GM23338 (cell line): ENCODE measurements at places on chromosomes 12 and 14. TPM values are rescaled to one million over a fixed set of nuclear protein-coding genes. Genes with fewer than 3 reads are reported as not detected.

GLT1D1 gene
- 4.4 and 5.9 TPM in 2 replicates for total RNA-seq

TARBP2 gene
- 55.7 and 83.4 TPM in 2 replicates for total RNA-seq

P2RX2 gene
- 1.7 and 3.0 TPM in 2 replicates for total RNA-seq

ASPG gene
- 1.4 and 6.2 TPM in 2 replicates for total RNA-seq

IL22 gene
- not detected in 2 replicates for total RNA-seq

GOLT1B gene
- total RNA-seq = 39.8 and 41.7 TPM in 2 replicates

MANSC4 gene
- not detected in 2 replicates for total RNA-seq

OTX2 gene
- 21.2 and 23.9 TPM in 2 replicates for total RNA-seq

INSM2 gene
- total RNA-seq = not detected in 2 replicates

ATF7 gene
- 13.2 and 13.9 TPM in 2 replicates for total RNA-seq

IRAK3 gene
- total RNA-seq = 1.6 and 1.8 TPM in 2 replicates

SIX6 gene
- not detected in 2 replicates for total RNA-seq

KCNJ8 gene
- total RNA-seq = 0.87 and 2.3 TPM in 2 replicates

RPGRIP1 gene
- 0.93 and 1.6 TPM in 2 replicates for total RNA-seq

KRT73 gene
- total RNA-seq = not detected in 2 replicates

TPI1 gene
- 731 and 822 TPM in 2 replicates for total RNA-seq

DNA sequence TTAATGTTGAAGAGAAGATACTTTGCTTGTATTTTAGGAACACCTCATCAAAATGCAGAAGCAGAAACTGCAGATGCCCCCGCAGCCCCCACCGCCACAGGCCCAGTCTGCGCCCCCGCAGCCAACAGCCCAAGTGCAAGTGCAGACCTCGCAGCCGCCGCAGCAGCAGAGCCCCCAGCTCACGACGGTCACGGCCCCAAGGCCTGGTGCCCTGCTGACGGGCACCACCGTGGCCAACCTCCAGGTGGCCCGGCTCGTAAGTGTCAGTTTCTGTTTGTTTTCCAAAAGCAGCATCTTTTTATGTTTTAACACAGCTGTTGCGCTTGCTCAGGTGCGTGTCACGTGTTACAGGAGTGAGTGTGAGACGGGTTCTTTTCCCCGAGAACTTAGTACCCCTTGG, 79.5 kb downstream of the DDX51 start:
- DNase-seq = no peak

- DNase-seq = no peak
Measured at GRCh38 chr14:99157246-99157645, 114.8 kb downstream of the BCL11B start.

- peak; percentile 53 for DNase-seq
Measured at GRCh38 chr12:57216921-57217879, 606 bp downstream of the NXPH4 start.

DNA sequence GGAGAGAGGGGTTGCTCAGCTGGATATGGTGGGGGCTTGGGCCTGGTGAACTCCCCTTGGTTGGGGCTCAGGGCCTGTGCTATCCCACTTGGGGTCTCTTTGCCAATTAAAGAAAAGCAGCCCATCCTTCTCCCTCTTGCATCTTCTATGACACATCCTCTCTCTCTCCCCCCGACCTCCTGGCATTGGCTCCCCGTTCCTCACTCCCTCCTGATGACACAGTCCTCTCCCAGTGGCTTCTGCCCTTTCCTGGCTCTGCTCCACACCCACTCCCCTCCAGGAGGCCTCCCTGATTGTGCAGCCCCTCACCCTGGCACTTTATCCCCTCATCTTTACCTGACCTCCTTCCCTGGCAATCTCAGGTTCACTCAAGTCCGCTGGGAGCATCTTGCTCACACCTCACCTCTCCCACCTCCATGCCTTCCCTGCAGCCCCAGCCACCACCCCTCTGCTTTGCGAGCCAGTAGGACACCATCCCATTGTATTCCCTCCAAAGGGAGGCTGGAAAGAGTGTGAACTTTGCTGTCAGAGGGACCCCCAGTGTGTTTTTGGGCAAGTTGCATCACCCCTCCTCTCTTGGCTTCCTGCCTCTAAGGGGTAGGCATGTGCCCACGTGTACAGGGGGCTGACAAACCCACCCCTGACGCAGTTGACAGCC, 10.7 kb downstream of the KRT80 start:
- no peak for DNase-seq

- peak; percentile 69 for DNase-seq
Measured at GRCh38 chr14:68730811-68731425, 61.9 kb downstream of the ZFP36L1 start.

- no peak for DNase-seq
Measured at GRCh38 chr12:79857675-79858074, 77.2 kb downstream of the PPP1R12A start.

GRCh38 chr14:29536886-29537511, 390.6 kb downstream of the PRKD1 start:
- no peak for DNase-seq

DNA sequence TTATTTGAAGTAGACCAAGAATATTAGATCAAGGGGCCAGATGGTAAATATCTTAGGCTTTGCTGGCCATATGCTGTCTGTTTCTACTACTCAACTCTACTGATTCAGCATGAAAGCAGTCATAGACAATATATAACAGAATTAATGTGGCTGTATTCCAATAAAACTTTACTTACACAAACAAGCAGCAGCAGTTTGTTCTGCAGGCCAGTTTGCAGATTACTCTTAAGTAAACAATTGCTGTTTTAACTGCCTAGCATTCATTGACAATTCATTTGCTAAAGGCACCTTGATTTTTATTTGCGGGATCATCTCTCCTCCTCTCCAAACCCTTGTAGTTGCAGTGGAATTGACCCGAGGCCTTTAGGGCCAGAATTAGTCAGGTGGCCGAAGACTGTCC, 94.1 kb upstream of the GARIN6 start:
- no peak for DNase-seq

DNA sequence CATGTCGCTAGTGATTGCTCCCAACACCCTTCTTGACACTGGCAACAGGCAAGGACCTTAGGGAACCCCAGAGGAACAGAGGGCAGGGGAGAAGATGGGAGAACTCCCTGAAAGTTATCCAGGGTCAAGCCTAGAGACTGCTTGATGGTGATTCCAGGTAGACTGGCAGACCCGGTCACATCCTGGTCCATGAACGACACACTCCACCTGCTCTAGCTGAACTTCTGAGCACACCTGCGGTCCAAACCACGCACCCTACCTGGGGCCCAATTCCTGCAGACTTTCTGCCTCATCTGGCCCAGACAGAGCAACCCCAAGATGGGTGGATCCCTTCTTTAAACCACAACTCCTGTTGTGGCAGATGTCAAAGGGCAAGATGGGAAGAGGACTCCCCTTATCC, 34.2 kb downstream of the NCKAP5L start:
- DNase-seq = no peak

- DNase-seq = no peak
Measured at GRCh38 chr14:59905188-59905587, 14.8 kb upstream of the LRRC9 start.

- DNase-seq = no peak
Measured at GRCh38 chr12:106115440-106115839, 23.3 kb downstream of the NUAK1 start.

DNA sequence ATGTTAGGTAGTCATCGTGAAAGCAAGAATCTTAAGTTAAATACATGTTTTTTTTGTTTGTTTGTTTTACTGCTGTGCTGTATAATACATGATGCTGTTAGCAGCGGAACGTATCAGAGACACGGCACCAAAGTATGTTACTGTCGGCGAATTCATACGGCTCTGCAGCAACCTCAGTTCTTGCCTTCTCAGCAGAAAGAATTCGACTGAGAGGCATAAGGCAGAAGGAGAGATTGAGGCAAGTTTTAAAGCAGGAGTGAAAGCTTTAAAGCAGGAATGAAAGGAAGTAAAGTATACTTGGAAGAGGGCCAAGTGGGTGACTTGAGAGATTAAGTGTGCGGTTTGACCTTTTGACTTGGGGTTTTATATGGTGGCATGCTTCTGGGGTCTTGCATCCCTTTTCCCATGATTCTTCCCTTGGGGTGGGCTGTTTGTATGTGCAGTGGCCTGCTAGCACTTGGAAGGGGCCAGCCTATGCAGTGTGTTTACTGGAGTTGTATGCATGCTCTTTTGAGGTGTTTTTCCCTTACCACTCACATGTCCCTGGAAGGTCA, 23.7 kb downstream of the LEMD3 start:
- DNase-seq = no peak

DNA sequence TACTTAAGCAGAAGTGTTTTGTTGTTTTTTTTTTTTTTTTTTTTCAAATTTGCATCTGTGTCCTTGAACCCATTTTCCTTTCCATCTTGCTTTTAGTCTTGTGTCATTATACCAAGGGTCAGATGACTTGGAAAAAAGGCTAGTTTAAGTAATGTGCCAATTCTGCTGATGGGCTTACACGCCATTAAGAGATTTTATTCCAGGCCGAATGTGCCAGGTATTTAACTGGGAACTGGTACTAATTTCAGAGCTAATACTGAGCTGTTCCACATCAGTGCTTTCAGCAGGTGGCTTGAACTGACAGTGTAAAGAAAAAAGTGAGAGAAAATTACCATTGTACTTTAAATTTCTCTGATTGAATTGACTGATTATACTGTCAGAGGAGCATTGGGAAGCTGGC, 224.9 kb downstream of the NPAS3 start:
- DNase-seq = no peak

GRCh38 chr14:102063109-102063807, 23.6 kb downstream of the HSP90AA1 start:
- peak; percentile 73 for DNase-seq

DNA sequence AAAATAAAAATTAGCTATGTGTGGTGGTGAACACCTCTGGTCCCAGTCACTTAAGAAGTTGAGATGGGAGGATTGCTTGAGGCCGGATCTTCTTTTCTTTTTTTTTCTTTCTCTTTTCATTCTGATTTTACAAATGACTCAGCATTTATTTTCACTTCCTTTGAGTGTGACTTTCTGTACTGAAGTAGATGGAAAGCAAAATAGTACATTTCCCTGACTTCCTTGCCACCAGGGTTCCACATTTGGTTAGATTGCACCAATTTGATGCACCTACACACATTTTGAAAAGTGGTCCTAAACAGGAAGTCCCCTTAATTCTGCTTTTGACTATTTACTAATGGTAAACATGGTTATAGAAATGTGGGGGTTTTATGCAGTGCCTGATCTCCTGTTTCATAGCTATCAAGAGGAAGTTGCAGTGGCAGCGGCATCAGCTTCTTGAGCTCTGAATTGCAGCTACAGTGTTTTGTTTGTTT, 13.0 kb upstream of the LEMD3 start:
- no peak for DNase-seq

GRCh38 chr14:34826661-34827060, 48.5 kb downstream of the BAZ1A start:
- no peak for DNase-seq

- DNase-seq = no peak
Measured at GRCh38 chr14:89794096-89794495, 160.4 kb downstream of the EFCAB11 start.

DNA sequence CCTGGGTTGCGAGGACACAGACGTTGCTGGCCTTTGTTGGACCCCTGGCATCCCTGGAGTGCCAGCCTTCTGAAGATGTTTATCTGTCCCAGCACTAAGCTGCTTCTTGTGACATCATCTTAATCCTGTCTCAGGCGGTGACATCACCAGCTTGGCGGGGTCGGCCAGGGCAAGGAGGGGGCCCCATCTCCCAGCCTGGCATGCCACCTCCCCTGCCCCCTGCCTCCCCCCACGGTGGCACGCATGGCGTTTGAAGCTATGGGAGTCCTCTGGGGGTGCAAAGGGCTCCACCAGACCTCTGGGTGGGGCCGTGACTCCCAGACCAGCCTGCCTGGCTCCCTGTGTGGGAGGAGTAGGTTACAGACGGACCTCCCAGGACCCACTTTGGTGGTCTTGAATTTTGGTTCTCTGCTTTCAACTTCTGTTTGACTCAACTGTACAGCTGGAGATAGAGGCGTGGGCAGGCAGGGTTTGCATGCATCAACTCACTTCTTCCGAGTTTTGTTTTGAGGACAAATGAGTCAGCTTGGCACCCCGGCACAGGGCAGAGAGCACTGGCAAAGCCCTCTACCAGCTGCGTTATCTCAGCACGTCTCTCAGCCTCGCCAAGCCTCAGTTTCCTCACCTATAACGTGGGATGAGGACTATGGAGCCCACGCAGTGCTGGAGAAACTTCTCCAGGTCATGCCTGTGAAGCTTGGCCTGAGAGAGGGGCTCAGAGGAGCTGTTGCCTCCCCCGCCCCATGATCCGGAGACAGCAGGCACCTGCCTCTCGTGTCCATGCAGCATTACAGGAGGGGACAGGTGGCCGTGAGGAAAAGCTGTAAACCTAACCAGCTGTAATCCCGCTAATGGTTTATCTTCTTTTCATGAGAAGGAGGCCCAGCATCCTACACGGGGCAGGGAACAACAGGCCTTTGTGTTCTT, 38.8 kb upstream of the EML1 start:
- DNase-seq = no peak

GRCh38 chr14:106134886-106135285, 608.5 kb downstream of the TMEM121 start:
- DNase-seq = no peak

DNA sequence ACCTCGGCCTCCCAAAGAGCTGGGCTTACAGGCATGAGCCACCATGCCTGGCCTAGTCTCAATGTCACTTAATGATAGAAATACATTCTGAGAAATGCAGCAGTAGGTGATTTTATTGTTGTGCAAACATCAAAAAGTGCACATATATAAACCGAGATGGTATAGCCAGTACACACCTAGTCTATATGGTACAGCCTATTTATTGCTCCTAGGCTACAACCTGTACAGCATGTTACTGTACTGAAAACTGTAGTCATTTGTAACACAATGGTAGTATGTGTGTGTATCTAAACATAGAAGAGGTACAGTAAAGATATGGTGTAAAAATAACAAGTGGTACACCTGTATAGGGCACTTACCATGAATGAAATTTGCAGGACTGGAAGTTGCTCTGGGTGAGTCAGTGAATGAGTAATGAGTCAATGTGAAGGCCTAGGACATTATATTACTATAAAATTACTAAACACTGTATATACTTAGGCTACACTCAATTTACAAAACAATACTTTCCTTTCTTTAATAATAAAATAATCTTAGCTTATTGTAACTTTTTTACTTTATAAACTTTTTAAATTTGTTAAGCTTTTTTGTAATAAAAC, 166.7 kb upstream of the SYT1 start:
- no peak for DNase-seq

- no peak for DNase-seq
Measured at GRCh38 chr14:89466484-89466883, 49.5 kb upstream of the FOXN3 start.

GRCh38 chr14:97344666-97345065, 547.5 kb downstream of the VRK1 start:
- DNase-seq = no peak

- DNase-seq = no peak
Measured at GRCh38 chr14:105153739-105154475, 14.7 kb downstream of the JAG2 start.

GRCh38 chr14:56821805-56822610, 11.7 kb upstream of the OTX2 start:
- no peak for DNase-seq

GRCh38 chr12:90015228-90015627, 306.6 kb upstream of the ATP2B1 start:
- no peak for DNase-seq

DNA sequence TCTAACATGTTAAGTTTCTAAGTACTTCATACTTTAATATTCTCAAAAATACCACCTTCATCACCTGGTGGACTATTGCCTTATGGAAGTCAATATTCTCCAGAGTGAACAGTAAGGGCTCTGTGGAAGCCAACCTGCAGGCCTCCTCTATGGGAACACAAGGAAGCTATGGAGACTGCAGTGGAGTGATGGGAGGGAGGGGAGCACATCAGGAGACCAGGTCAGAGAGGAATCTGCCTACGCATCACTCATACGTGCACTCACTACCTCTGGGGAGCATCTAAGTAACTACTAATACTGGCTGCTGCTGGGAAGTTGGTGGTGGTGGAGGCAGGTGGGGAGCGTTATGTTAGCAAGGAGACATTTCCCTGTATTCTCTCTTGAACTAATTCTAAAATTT, 19.9 kb downstream of the HECTD4 start:
- DNase-seq = no peak
